NCI-H446 (cell line): ENCODE measurements at places on chromosomes 3 and 15.

GRCh38 chr3:120177151-120177550 lies 82.9 kb upstream of the GSK3B start:
- no peak for DNase-seq

DNA sequence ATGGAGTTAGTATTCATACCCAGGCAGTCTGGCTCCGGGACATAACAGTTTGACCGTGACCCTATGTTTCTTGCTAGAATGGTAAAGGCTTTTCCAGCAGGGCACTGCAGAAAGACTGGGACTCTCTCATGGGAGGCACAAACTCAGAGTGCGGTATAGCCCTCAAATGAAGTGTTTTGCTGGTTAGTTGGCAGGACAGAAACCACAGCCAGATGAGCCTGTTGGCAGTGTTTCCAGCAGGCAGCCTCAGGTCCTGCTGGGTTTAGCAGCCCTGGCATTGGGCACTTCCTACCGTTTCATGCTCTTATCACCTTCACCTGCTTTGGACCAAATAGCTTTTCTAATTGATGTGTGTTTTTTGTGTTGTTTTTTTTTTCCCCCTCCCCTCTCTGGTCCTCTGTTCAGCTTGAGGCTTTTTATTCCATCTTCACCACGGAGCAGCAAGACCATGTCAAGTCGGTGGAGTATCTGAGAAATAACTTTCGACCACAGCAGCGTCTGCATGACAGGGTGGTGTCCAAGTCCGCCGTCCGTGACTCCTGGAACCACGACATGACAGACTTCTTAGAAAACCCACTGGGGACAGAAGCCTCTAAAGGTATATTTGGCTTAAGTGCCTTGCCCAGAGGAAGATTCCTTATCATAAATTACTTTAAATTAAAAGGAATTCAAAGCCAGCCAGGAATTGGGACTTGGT lies 205.6 kb downstream of the FEZF2 start:
- peak; percentile 13 for DNase-seq

DNA sequence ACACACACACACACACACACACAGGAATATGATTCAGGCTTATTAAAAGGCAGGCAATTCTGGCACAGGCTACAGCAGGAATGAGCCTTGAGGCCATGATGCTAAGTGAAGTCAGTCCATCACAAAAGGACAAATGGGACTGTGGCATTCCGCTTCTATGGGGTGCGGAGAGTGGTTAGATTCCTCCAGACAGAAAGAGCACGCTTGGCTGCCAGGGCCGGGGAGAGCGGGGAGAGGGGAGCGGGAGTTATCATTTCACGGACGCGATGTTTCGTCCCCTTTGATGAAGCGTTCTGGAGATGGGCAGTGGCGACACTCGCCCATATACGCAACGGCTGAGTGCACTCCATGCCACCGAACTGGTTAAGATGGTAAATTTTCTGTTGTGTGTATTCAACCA lies 58.5 kb upstream of the FAM174B start:
- DNase-seq: no peak

DNA sequence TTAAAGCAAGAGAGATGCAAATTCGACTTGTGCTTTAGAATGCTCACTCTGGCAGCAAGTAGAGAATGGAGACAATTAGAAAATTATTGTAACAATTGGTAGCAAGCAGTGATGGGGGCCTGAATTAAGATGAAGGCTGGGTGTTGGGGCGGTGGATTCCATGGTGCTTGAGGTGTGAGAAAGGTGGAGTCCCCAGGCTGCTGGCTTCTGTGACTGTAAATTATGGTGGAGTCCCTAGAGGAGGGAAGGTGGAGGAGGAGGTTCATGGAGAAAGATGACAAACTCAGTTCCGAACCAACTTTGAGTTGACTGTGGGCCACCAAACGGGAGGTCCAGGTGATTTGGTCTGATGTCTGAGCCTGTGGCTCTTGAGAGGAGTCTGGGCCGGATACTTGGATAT lies 10.7 kb upstream of the SMAD3 start:
- no peak for DNase-seq

DNA sequence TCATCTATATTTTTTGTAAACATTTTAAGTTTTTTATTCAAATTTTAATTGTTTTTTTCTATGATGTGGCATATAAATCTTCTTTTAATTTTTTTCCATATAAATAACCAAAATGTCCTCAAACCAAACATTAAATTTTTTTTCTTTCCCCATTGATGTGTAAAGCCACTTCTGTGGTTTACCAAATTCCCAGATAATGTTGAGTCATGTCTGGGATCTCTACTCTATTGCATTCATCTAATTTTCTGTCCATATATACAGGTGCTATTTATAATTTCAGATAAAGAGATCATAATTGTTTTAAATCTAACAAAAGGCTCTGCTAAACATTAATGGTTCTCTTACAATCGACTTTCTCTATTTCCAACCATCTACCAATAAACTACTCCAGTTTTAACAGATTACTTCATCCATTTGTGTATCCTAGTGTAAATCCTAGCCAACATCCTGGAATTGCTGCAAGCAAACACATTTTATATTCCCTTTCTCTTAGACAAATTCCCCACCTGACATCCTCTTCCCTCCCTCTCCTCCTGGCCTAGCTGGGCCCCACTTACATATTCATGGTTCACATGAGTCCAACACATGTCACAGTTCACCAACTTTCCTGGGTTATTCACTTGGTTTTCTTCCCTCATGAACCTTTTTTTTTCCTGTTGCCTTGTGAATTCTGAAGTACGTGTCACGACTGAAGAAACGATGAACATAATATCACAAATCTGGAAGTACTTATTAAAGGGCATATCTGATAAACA lies 368.0 kb upstream of the AGTR1 start:
- no peak for DNase-seq

DNA sequence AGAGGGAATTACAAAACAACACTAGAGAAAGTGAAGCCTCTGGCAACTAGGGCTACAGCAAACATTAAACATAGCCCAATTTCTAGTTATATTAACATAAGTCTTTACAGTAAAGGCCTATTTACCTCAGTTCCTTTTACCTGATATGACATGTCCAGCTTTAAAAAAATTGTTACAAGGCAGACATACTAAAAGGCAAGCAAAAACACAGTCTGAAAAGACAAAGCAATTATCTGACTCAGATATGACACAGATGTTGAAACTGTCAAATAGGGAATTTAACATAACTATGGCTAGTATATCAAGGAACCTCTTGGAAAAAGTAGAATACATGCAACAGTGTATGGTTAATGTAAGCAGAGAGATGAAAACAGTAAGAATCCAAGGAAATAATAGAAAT lies 238.6 kb downstream of the RAP2B start:
- no peak for DNase-seq

DNA sequence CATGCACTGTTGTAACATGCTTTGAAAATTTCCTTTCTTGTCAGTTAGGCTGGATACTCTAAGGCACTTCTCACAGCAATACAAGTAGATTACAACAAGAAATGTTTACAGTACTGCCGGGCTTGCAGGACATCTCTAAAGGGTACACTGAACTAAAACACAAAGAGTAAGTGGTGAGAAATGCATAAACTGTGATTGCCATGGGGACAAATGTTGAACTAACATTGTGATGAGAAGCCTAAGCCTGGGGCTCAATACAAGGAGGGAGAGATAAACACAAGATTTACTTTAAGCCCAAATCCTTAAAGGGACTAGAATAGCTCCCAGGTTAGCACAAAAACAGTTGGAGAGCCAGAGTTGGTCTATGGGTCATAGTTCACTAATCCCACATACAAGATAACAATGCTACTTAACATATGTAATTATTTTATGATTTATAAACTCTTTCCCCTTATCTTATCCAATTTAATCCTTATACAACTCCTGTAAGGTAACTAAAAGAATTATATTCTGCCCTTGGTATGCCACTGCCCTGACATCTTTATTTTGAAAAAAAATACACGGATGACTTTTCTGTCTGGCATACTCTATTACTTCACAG lies 126.9 kb downstream of the THRB start:
- DNase-seq: no peak

GRCh38 chr15:40044717-40045571 lies 6.0 kb upstream of the SRP14 start:
- DNase-seq: peak; percentile 78

DNA sequence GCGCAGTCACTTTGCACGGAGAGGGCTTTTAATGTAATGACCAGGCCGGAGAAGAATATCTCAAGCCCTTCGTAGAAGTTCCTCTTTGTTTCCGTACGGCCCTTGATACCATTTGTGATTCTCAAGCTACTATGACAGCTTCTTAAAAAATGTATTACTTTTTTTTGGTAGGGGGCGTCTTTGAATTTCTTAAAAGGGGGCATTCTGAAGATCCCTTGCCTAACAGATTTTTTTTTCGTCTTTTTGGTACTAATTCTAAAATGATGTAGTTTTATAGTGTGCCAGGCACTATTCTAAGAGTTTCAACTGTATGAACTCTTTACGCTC lies 614.0 kb downstream of the MCTP2 start:
- no peak for DNase-seq

DNA sequence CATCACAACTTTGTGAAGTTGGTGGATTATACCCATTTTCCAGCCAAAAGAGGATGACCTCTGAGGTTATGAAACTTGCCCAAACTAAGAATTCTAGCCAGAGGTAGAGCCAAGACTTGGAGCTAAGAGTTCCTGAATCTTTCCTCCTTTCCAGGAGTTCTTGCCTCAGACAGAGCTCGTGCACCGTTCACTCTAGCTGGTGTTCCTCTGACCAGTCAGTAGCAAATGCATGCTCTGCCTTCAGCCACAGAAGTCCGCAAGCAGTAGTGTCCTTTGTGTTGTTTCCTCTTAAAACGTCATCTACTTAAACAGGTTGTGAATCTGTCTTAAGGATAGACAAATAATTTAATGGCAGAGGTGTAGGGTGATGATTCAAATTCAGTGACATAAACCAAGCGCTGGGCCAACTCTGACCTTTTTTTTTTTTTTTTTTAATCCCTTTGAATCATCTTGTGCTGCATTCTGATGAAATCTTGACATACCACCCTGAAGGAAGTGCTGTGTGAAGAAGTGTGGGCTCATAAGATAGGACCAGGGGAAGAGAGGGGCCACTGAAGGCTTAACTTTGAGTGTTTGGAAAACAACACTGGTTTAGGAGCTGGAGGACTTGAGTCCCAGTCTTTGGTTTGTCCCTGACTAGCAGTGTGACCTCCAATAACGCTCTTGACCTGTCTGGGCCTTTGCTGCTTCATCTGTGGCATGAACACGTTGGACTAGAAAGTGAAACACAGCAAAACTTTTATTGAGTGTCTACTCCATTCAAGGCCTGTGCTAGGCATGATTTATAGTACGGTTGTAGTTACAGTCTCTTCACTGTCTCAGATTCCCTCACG lies 53.4 kb downstream of the ITPR1 start:
- DNase-seq: no peak

GRCh38 chr3:16468336-16469098 lies 45.0 kb downstream of the RFTN1 start:
- DNase-seq: no peak

DNA sequence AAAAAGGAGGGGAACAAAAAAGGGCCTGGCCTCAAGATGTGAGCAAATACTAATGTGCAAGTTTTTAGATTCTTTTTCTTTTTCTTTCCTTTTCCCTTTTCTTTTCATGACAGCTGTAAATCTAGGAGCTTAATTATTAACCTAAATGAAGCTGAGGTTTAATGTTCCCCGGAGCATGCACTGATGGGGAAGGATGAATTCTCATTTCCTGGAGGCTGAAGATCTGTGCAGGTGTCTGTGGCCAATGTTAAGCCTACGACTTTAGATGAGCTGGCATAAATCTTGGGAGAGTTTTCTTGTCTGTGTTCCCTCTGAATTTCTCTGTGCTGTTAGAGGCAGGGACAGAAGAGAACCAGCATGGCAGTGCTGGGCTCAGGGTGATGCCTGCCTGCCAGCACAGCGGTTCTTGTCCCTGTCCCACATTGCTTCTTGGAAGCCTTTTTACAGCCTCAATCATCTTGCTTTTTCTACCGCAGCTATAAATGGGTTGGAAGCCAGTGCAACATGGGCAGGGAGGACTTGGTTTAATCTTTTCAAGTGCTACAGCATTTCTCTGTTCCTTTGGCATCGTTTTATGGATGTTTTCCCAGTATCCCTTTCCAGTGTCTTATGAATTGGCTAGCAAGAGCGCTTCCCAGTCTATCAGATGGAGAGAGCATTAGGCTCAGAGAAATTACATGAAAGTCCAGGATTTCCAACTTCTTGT lies 119.1 kb downstream of the ATG7 start:
- DNase-seq: peak; percentile 30

GRCh38 chr15:93126148-93126547 lies 37.1 kb upstream of the RGMA start:
- DNase-seq: no peak

- DNase-seq: peak; percentile 23
Observed at GRCh38 chr3:86774082-86774691, 216.8 kb downstream of the VGLL3 start.

GRCh38 chr15:99566157-99566897 lies 543 bp downstream of the MEF2A start:
- no peak for DNase-seq

DNA sequence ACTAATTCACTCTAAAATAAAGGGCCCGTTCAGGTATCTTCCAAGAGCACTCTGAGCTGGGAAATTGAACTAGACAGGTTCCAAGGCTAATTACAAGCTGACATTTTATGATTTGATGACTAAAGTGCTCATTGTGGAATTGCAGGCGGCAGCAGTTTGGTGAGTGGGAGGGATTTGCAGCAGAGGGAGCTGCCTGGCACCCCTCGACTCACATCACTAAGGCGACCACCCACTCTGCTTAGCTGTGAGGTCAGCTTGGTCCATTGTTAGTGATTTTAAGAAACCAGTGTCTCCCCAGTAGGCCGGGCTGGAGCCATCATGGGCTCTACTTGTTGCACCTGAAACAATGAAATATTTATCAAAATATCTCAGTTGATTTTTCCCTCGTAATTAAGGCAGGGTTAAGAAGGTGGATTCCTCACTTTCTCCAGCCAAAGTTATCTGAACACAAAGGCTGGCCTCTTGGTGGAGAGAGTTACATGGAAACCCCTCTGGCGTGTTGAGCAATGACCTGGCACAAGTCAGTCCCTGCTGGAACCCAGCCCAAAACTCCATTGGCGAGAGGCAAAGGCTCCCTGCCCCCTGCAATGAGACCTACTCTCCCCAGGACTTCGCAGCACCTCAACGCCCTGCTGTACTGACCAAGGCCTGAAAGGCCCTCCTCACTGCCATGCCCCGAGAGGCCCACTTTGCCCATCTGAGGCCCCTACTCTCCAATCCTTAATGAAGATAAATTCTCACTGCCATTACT lies 65.0 kb upstream of the ATP2B2 start:
- peak; percentile 11 for DNase-seq

- no peak for DNase-seq
Observed at GRCh38 chr3:143041903-143042302, 40.5 kb downstream of the U2SURP start.

DNA sequence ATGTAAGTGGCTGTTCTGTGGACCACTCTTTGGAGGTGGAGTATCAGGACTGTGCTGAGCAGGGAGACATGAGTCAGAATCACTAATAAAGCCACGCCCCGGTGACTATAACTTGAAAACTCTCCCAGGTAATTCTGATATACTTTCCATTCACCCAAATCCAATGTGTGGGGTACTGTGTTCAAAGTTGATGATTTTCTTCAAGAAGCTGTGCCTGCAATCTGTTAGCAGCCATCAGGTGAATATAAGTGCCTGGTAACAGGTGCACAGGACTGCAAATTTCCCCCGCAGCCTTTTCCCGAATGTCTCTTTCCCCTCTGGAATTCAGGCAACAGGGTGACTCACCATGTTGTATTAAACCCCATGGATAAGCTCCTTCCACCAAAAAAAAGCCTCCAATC lies 17.0 kb downstream of the MAGI1 start:
- DNase-seq: no peak
